Renal cortical epithelial cell (primary cell): ENCODE measurements at places on chromosomes 6 and 20. TPM values are rescaled to one million over a fixed set of nuclear protein-coding genes. Genes with fewer than 3 reads are reported as not detected.

PXMP4 gene
- 2.3 and 6.3 TPM in 2 replicates for total RNA-seq

UBD gene
- total RNA-seq, result 3.8 and 39.4 TPM in 2 replicates

SH3BGRL2 gene
- total RNA-seq, result 10.7 and 11.6 TPM in 2 replicates

PKIB gene
- 3.6 and 29.3 TPM in 2 replicates for total RNA-seq

GRM1 gene
- 0.10 TPM in 1 of 2 replicates, not detected in the other for total RNA-seq

HLA-DRA gene
- total RNA-seq, result 0.52 and 0.70 TPM in 2 replicates

GSTA2 gene
- total RNA-seq, result 0.15 TPM in 1 of 2 replicates, not detected in the other

GRCh38 chr6:21281366-21281765 lies 312.2 kb upstream of the SOX4 start:
- DNase-seq, result peak; percentile 68

DNA sequence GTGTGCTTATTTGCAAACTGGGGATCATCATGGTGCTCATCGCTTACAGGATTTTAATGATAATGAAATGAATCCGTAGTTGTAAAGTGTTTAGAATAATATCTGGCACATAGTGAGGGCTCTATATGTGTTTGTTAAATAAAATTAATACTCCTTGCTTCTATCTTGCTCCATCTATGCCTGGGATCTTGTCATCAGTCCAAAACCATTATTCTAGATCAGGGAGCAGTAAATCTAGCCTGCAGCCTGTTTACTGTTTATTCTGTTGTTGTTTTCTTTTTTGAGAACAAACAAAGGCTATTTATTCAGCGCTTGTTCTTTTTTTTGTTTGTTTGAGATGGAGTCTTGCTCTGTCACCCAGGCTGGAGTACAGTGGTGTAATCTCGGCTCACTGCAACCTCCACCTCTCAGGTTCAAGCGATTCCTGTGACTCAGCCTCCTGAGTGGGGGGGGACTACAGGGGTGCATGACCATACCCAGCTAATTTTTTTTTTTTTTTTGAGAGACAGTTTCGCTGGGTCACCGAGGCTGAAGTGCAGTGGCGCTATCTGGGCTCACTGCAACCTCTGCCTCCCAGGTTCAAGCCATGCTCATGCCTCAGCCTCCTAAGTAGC lies 8.1 kb downstream of the ACOT8 start:
- DNase-seq, result no peak

DNA sequence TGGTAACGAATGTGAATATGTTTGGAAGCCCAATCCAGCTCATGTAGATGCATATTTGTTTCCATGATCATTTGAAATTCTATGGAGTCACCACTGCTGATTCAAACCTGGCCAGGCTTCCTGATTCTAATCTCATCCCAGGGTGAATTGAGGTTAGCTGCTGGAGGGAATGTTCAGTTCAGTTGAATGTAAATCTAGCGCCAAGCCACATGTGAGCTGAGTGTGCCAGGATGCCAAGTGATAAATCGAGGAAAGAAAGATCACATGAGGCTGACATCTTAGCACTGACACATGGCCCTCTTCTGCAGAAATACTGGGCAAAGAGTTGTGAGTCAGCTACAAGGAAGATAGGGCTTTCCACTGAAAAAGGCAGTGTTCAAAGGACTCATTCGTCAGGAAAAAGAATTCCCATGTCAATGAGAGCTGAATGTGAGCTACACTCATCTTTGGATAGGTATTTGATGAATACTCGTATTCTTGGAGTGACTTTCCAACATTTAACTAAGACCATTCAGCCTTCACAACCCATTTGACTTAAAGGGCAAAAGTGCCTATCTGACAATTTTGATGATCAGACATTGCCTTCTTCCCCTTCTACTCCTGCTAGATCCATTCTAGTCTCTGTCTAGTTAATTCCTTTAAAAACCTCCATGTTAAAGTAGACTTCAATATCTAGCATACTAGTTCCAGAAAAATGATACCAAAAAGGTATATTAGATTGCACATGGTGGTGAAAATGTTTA lies 172.1 kb downstream of the MTFR2 start:
- peak; percentile 57 for DNase-seq

DNA sequence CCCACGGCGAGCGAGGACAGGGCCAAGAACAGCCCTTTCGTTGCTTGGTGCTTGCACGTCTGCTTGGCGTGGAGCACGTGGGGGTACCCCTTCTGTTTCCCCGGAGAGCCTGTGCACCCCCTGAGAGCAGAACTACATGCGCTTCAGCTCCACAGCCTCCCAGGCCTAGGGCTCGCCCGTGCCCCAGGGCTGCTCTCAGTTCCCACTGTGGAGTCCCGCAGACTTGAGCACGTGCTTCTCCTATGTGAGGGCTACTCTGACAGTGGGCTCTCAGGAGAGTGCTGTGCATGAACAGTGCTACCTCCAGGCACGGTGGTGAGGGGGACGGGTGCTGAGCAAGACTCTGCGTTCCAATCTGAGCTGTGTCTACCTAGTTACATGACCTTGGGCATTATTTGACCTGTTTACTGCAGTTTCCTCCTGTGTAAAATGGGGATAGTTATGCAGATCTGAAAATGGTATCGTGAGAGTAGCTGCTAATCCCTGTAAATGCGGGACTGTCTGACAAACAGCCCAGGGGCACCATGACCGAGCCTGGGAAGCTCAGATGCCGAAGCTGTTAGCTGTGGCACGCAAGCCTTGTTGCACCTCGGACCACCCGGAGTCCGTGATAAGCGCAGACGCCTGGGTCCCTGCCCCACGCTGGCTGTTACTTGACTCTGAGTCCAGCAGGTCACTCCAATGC lies 82.4 kb downstream of the IRF4 start:
- DNase-seq, result no peak

GRCh38 chr20:58546416-58546711 lies 31.2 kb upstream of the APCDD1L start:
- no peak for DNase-seq

GRCh38 chr6:3109761-3110160 lies 8.8 kb upstream of the BPHL start:
- DNase-seq, result no peak

- no peak for DNase-seq
Measured at GRCh38 chr6:34226731-34227586, 9.7 kb upstream of the HMGA1 start.

- no peak for DNase-seq
Measured at GRCh38 chr6:168410554-168411011, 30.4 kb upstream of the SMOC2 start.

GRCh38 chr6:8170245-8170644 lies 67.9 kb upstream of the EEF1E1 start:
- DNase-seq, result no peak

DNA sequence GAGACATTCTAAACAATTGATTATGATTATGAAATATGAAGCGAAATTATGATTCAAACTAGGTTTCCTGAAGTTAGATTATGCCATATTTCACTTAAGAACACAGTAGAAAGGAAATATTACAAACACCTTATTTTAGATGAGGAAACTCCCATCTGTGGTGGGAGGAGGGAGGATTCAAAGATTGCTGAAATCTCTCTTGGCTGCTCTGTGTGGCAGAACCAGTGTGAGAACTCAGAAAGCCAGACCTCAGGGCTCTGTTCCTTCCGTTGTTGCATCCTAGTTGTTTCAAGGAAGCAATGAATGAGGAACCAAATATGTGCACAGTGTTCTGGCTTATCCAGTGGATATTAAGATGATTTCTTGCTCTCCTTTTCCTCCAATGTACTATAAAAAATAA lies 2.1 kb downstream of the TAAR5 start:
- DNase-seq, result no peak

DNA sequence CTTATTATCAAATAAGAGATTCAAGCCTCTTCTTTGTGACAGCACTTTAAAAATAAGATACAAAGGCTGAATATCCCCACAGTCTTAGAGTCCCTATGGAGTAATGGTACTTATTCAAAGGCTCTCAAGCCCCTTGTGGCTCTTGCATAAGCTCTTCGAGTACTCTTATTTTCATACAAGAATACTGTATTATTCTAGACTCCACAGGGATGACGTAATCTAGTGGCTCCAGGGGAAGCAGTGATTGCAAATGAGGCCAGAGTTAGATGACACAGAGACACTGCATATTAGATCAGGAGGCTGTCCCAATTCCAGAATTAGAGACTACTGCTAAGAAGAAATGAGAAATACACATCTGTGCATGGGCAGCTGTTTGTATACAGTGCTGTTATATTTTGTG lies 1195.9 kb upstream of the MAP3K7 start:
- DNase-seq, result peak; percentile 6

DNA sequence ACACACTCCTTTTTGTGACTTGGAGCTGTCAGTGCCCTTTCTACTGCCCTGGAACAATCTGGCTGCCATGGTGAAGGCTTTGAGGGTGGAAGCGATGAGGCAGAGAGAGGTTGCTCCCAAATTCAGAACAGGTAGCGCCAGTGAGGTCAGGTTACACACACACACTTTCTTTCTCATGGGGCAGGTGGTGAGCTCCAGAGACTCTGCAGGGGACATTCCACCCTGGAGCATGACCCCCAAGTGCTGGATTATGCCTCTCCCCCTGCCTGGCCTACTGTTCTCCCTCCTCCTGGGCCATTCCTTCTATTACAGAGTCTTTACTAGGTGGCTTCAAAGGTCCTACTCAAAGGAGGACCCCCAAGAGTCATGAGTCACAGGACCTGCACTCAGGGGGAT lies 98.0 kb downstream of the EYA2 start:
- no peak for DNase-seq

DNA sequence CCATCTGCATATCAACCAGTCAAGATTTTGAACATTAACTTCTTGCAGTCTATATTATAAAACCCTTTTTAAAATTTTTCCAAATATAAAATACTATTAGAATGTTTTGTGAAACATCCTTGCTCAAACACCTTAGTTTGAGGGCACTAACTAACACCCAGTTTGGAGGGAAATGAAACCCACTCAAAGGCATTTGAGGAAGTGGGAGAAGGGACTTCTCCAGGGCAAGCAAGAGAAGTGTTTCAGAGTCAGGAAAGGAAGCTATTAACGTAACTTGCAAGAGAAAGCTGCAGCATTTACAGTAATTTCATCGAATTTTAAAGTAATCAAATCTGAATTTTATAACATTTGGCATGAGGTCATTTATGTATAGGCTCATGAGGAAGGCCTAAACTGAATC lies 21.3 kb downstream of the MTFR2 start:
- DNase-seq, result no peak

GRCh38 chr20:14401479-14402138 lies 64.2 kb upstream of the FLRT3 start:
- no peak for DNase-seq

- no peak for DNase-seq
Measured at GRCh38 chr6:85134172-85134571, 315.7 kb upstream of the NT5E start.

DNA sequence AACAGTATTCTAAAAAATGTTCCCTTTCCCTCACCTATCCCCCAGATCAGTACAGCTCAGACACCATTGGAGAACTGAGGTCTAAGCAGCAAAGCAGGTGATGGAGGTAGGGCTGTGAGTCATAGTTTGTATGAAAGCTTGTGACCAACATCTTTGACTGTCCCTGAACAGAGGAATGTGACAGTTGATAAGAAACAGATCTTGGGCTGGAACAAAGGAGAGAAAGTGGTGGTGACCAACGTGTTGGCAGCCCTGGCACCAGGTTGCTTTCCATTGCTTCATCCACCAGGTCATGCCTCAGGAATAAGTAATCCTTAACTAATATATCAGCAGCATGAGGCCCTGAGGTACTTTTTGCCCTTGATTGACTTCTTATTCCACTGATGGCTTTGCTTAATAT lies 19.9 kb upstream of the CRIP3 start:
- peak; percentile 54 for DNase-seq

GRCh38 chr20:63775096-63775978 lies 35.8 kb downstream of the SLC2A4RG start:
- no peak for DNase-seq

GRCh38 chr6:74741646-74742045 lies 464.2 kb downstream of the COL12A1 start:
- DNase-seq, result no peak

- peak; percentile 91 for DNase-seq
Measured at GRCh38 chr6:41846666-41847237, 48.4 kb downstream of the USP49 start.

DNA sequence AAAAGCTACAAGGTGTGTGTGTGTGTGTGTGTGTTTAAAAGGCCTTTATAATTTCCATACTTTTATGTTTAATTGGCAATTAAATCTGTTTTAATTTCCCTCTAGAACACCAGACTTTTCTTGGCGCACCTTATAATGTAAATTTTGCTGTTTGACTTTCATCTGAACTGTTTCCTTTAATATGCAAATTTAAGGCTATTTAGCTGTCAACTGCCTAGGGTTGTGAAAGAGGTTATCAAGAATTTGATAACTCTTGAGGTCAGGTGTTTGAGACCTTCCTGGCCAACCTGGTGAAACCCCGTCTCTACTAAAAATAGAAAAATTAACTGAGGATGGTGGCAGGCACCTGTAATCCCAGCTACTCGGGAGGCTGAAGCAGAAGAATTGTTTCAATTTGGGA lies 4.0 kb upstream of the LHFPL5 start:
- DNase-seq, result no peak

DNA sequence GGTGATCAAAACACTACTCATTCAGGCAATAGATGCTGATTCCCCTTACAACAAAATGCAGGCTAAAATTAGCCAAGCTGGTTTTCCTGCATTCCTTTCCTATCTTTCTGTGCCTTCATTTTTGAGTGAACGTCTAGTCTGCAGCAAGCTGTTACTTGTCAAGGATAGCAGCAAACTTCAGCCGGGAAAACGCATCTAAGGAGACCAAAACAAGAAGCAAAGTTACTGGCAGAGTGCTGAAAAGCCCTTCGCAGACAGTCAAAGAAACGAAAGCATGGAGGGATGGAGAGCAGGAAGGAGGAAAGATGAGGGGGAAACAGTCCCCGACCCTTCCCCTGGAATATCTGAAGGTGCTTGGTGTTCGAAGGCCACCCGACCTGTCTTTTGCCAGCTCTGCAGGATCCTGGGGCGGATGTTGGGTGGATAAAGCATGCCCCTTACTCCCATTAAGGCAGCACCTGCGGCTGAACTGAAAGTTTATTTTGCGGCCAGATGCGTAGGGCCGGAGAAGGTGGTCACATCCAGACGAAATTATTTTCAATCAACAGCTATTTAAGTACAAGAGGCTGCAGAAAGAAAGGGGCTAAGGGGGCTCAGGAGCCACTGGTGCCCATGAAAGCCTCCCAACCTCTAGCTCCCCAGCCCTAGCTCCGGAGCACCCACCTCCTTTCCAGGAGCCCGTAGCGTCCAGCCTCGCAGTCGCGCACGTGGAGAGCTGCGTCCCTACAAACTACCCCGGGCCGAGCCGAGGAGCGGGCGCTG lies 538 bp downstream of the FERMT1 start:
- peak; percentile 36 for DNase-seq

- DNase-seq, result peak; percentile 58
Measured at GRCh38 chr6:106044151-106044550, 42.0 kb upstream of the PRDM1 start.

- DNase-seq, result no peak
Measured at GRCh38 chr6:42783177-42783875, 1.5 kb downstream of the BICRAL start.

GRCh38 chr20:3749689-3750531 lies 17.4 kb downstream of the HSPA12B start:
- DNase-seq, result no peak

DNA sequence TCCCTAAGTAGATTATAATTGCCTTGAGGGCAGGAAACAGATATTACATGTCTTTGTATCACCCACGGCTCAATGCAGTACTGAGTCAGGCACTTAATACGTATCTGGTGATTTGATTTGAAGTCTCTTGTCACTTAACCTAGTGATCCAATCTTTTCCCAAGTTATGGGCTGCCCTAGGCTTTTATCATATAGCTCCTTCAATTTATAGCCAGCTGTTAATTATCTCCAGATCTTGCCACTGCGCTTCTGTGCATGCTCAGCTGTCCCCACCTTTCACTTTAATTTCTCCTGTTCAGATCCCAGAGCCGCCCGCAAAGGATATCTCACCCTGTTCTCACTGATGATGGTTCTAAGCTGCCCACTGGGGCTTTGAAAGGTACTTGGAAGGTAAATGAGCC lies 41.9 kb downstream of the SNHG17 start:
- DNase-seq, result no peak
